ENCODE measurements at places on chromosomes 6 and 20.

DNA sequence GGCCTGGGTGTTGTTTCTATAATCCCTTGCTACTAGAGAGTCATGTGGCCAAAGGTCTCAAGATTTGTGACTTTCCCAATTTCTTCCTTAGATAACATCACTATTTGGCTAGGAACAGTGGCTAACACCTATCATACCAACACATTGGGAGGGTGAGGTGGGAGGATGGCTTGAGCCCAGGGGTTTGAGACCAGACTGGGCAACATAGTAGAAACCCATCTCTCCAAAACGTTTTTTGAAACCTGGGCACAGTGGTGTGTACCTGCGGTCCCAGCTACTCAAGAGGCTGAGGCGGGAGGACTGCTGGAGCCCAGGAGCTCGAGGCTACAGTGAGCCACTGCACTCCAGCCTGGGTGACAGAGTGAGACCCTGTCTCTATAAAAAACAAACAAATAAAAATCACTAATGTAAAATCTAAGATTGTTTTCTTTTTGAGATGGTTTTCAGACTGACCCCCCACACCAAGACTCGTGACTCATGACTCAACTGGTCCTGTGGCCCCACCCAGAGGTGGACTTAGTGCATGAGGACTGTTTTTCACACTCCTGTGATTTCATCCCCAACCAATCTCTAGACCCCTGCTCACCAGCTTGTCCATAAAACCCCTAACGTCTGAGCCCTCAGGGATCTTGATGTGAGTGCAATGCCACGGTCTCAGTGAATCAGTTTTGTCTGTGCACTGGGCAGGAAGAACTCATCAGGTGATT lies 48.3 kb upstream of the KIF16B start:
- DNase-seq, result no peak

- no peak for DNase-seq
These were observed 4.7 kb upstream of the CCN6 start for GRCh38 chr6:112049026-112049799.

GRCh38 chr6:31578184-31579118 lies 3.1 kb downstream of the TNF start:
- DNase-seq, result no peak

GRCh38 chr20:32474967-32475811 lies 109.9 kb downstream of the NOL4L start:
- DNase-seq, result no peak

DNA sequence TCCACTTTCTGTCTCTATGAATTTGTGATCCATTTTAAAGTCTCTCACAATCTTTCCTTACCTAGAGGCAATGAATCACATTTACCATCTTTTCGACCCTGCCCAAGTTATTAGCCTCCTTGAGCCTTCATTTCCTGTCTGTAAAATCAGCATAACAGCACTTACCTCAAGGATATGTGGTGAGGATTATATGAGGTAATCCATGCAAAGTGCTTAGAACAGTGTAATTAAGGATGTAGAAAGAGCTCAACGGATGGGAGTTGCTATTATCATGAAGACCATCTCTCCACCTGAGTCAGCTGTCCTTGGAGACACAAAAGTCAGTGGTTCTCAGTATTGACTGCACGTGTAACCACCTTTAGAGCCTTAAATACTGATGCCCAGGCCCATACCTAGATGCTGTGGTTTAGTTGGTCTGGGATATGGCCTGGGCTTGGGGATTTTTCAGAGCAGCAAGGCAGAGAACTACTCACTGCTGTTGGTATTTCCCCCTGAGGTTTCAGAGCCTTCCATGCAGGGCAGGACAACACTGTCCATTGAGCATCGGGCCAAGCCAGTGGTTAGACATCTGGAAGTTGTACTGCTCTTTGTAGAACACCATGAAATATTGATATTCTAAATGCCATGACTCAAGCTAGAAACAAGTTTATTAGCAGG lies 55.8 kb downstream of the LYRM2 start:
- no peak for DNase-seq
